ENCODE measurements at places on chromosomes 12 and 14. TPM values are rescaled to one million over a fixed set of nuclear protein-coding genes. Genes with fewer than 3 reads are reported as not detected.

DNA sequence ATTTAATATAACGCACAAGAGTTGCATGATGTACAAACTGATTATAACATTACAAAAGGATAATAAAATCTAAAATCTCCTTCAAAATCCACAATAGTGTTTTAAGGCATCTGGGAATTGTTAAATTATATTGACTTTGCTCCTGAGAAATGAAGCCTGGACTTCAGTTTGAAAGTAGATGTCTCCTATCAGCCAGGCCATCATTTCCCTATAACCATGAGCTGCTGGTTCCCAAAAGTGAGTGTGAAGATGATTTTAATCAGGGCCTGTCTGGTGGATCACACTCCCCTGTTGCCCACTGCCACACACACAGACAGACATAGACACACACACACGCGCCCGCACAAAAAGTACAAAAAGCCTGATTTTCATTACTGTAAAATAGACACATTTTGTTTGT is 480.7 kb downstream of the RPS29 start:
- no peak overlapping the region for H3K4me3 ChIP-seq
- no peaks in the 10 kb centered on the region for H3K4me1 ChIP-seq
- H3K36me3 ChIP-seq, result no peaks in the 10 kb centered on the region

DNA sequence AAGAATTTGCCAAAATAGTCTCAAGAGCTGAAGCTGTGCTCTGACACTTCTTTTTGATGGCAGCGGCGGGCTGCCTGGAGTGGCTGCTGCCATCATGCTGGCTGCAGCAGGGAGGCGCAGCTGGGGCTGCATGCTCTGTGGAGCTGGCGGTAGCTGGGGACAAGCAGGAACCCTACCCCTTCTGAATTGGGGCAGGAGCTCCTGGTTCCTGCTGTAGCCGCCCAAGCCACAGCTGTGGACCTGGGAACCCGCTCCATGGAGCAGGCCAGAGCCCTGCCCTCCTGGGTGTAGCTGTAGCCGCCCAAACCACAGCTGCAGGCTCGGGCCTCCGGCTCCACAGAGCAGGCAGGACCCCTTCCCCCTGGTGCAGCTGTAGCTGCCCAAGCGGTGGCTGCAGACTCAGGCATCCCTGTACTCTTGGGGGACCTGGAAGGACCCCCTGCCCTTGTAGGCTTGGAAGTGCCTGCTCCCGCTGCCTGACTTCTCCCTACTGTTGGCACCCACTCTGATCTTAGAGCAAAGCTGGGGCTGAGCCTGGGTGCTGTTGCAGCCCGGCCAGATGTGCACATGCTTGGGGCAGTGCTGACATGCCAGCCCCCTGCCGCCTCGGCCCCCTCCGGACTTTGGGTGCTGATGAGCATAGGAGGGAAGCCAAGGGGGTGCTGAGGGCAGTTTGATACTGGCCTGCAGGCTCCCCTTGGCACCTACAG is 33.3 kb downstream of the APAF1 start:
- no peak overlapping the region for H3K27ac ChIP-seq
- no peaks in the 10 kb centered on the region for H3K27me3 ChIP-seq
- no peak overlapping the region for H3K4me3 ChIP-seq
- no peaks in the 10 kb centered on the region for H3K4me1 ChIP-seq
- peaks cover 5% of the 10 kb centered on the region for H3K36me3 ChIP-seq

GRCh38 chr14:68512088-68512487 is 280.8 kb downstream of the ZFP36L1 start:
- no peaks in the 10 kb centered on the region for H3K27me3 ChIP-seq
- peaks cover 28% of the 10 kb centered on the region for H3K4me1 ChIP-seq
- no peaks in the 10 kb centered on the region for H3K36me3 ChIP-seq
- H3K27ac ChIP-seq, result no peak overlapping the region

- H3K4me1 ChIP-seq, result no peaks in the 10 kb centered on the region
- H3K4me3 ChIP-seq, result no peak overlapping the region
- H3K27me3 ChIP-seq, result no peaks in the 10 kb centered on the region
- no peaks in the 10 kb centered on the region for H3K36me3 ChIP-seq
Measured at GRCh38 chr12:100375038-100375735, 18.3 kb downstream of the SLC17A8 start.

DNA sequence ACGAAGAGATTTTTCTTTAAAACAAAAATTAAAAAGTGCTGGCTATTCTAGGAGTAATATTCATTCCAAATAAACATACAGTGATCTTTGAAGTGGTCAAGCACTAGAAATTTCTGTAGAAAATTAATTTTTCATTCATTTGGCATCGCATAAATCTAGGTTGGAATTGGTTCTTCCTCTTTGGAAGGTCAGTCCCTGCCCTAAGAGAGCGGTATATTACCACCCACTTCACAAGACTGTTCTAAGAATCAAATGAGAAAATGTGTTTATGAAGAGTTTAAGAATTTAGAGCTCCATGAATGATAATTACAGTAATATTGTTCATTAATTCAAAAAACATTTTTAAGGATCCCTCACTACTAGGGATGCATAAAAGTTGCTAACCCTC is 444 bp upstream of the GEMIN2 start:
- H3K36me3 ChIP-seq, result peaks cover 18% of the 10 kb centered on the region
- peak overlapping the region; percentile 17 for H3K27ac ChIP-seq
- DNase-seq, result no peak
- peaks cover 8% of the 10 kb centered on the region for H3K4me1 ChIP-seq
- H3K27me3 ChIP-seq, result no peaks in the 10 kb centered on the region

DNA sequence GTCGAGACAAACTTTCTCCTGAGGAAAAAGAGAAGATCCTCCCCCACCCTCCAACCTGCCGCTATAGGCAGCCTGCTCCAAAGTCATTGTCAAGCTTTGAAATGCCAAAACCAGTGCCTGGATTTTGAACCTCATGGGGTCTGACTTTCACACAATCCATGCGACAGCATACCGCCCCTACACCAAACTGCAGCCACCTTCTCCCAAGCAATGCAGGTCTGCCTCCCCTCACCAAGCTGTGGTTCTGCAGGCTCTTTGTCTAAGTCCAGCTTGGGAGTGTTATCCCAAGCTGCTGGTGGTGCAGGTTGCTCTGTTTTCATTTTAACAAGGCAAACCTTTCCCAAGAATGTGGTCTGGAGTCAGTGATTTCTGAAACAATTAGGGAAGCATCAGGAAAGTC is 12.4 kb downstream of the TBX5 start:
- H3K4me1 ChIP-seq, result no peaks in the 10 kb centered on the region
- DNase-seq, result no peak
- no peak overlapping the region for H3K27ac ChIP-seq
- H3K27me3 ChIP-seq, result no peaks in the 10 kb centered on the region

DNA sequence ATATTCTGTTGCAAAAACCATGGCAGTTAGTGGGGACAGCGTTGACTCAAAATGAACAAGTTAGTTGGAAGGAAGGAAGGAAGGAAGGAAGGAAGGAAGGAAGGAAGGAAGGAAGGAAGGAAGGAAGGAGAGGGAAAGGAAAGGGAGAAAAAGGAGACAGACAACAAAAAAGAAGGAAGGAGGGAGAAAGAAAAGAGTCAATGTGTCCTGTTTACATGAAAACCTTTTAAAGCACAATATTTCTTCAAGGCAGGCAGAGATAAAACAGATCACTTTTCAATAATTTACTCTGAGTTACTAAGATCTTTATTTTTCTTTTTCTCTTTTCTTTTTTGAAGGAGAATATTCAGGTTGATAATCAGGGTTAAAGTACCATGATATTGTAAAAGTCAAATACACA is 99.4 kb downstream of the CCER1 start:
- H3K4me3 ChIP-seq, result no peak overlapping the region
- peaks cover 5% of the 10 kb centered on the region for H3K36me3 ChIP-seq
- DNase-seq, result no peak
- H3K27me3 ChIP-seq, result no peaks in the 10 kb centered on the region
- H3K4me1 ChIP-seq, result peaks cover 24% of the 10 kb centered on the region

- H3K4me1 ChIP-seq, result no peaks in the 10 kb centered on the region
- H3K4me3 ChIP-seq, result no peak overlapping the region
- H3K27me3 ChIP-seq, result no peaks in the 10 kb centered on the region
- no peak for DNase-seq
- H3K36me3 ChIP-seq, result no peaks in the 10 kb centered on the region
Measured at GRCh38 chr12:9083793-9084192, 31.9 kb downstream of the A2M start.

- no peak overlapping the region for H3K4me3 ChIP-seq
- peaks cover 52% of the 10 kb centered on the region for H3K4me1 ChIP-seq
- H3K27ac ChIP-seq, result peak overlapping the region; percentile 90
Measured at GRCh38 chr14:35158951-35159653, 36.8 kb downstream of the PRORP start.

GRCh38 chr12:94318181-94318580 is 141.5 kb downstream of the CEP83 start:
- no peaks in the 10 kb centered on the region for H3K4me1 ChIP-seq
- H3K27me3 ChIP-seq, result no peaks in the 10 kb centered on the region
- H3K36me3 ChIP-seq, result no peaks in the 10 kb centered on the region
- DNase-seq, result no peak
- H3K27ac ChIP-seq, result no peak overlapping the region

GRCh38 chr14:75977582-75977943 is 4.2 kb downstream of the TGFB3 start:
- no peak overlapping the region for H3K27ac ChIP-seq
- DNase-seq, result no peak
- H3K36me3 ChIP-seq, result peaks cover 26% of the 10 kb centered on the region
- H3K27me3 ChIP-seq, result no peaks in the 10 kb centered on the region
- H3K4me3 ChIP-seq, result no peak overlapping the region

- no peaks in the 10 kb centered on the region for H3K36me3 ChIP-seq
- no peaks in the 10 kb centered on the region for H3K4me1 ChIP-seq
- no peak overlapping the region for H3K4me3 ChIP-seq
- DNase-seq, result no peak
- no peak overlapping the region for H3K27ac ChIP-seq
Measured at GRCh38 chr12:68478516-68479260, 132.0 kb upstream of the RAP1B start.

GRCh38 chr12:53977596-53978445 is 3.1 kb upstream of the HOTAIR start:
- peaks cover 8% of the 10 kb centered on the region for H3K36me3 ChIP-seq
- peaks cover 8% of the 10 kb centered on the region for H3K4me1 ChIP-seq
- H3K27ac ChIP-seq, result no peak overlapping the region
- H3K27me3 ChIP-seq, result peaks cover 76% of the 10 kb centered on the region
- H3K4me3 ChIP-seq, result peak overlapping the region; percentile 16
- DNase-seq, result no peak

DNA sequence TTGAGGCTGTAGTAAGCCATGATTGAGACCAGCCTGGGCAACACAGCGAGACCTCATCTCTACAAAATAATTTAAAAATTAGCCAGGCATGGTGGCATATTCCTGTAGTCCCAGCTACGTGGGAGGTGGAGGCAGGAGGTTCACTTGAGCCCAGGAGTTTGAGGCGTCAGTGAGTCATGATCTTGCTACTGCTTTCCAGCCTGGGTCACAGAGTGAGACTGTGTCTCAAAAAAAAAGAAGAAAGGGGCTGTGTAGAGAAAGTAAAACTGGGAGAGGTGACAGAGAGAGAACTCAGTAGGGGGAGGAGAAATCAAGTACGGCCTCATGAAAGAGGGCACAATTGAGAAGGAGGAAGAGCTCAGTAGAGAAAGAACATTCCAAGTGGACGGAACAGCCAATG is 12.4 kb downstream of the TECPR2 start:
- H3K36me3 ChIP-seq, result no peaks in the 10 kb centered on the region
- no peaks in the 10 kb centered on the region for H3K4me1 ChIP-seq

- H3K36me3 ChIP-seq, result no peaks in the 10 kb centered on the region
- H3K4me3 ChIP-seq, result no peak overlapping the region
- H3K27ac ChIP-seq, result no peak overlapping the region
- DNase-seq, result no peak
- no peaks in the 10 kb centered on the region for H3K4me1 ChIP-seq
Measured at GRCh38 chr14:58823312-58823711, 185.6 kb downstream of the DACT1 start.

- no peak for DNase-seq
- no peak overlapping the region for H3K4me3 ChIP-seq
- peaks cover 21% of the 10 kb centered on the region for H3K4me1 ChIP-seq
Measured at GRCh38 chr14:99323603-99324185, 51.7 kb upstream of the BCL11B start.

- H3K4me3 ChIP-seq, result no peak overlapping the region
- H3K36me3 ChIP-seq, result no peaks in the 10 kb centered on the region
Measured at GRCh38 chr12:88238406-88238805, 96.3 kb downstream of the TMTC3 start.

- no peaks in the 10 kb centered on the region for H3K36me3 ChIP-seq
- DNase-seq, result no peak
- H3K4me3 ChIP-seq, result no peak overlapping the region
- peaks cover 34% of the 10 kb centered on the region for H3K27me3 ChIP-seq
- H3K27ac ChIP-seq, result no peak overlapping the region
Measured at GRCh38 chr14:74962046-74962445, 6.6 kb upstream of the PGF start.

- H3K36me3 ChIP-seq, result no peaks in the 10 kb centered on the region
- no peaks in the 10 kb centered on the region for H3K4me1 ChIP-seq
- DNase-seq, result no peak
- no peaks in the 10 kb centered on the region for H3K27me3 ChIP-seq
- no peak overlapping the region for H3K4me3 ChIP-seq
- H3K27ac ChIP-seq, result no peak overlapping the region
Measured at GRCh38 chr12:69978020-69978419, 153.0 kb downstream of the MYRFL start.

DNA sequence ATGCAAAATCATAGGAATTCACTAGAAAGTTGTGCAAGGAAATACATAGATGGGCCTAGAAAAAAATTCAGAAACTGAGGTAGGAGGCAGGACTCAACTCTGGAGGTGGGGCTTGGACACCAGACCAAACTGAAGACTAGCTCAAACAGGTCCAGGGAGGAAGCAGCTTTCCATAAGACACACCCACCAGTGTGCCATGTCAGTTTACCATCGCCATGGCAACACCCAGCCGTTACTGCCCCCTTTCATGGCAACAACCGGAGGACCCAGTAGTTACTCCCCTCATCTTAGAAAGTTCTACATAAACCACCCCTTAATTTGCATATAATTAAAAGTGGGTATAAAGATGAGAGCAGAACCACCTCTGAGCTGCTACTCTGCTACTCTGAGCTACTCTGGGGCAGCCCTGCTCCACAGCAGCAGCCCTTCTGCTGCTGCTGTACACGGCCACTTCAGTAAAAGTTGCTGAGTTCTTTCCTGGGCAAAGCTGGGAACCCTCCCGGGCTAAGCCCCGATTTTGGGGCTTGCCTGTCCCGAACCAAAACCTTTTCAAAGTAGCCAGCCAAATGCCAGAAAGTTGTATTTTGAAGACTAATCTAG is 30.8 kb upstream of the NINJ2 start:
- no peak overlapping the region for H3K4me3 ChIP-seq
- peak; percentile 10 for DNase-seq
- H3K27ac ChIP-seq, result no peak overlapping the region
- no peaks in the 10 kb centered on the region for H3K36me3 ChIP-seq
- peaks cover 9% of the 10 kb centered on the region for H3K4me1 ChIP-seq

- H3K27me3 ChIP-seq, result no peaks in the 10 kb centered on the region
- peak overlapping the region; percentile 74 for H3K27ac ChIP-seq
- DNase-seq, result peak; percentile 9
Measured at GRCh38 chr14:28382444-28383190, 384.0 kb upstream of the FOXG1 start.

The IL22 gene
- not detected for total RNA-seq

The CMTM5 gene
- not detected for total RNA-seq

The LYSET gene
- total RNA-seq, result 22.7 TPM

The SETD3 gene
- total RNA-seq, result 52.6 TPM

The HHIPL1 gene
- not detected for total RNA-seq

The ASCL1 gene
- 0.15 TPM for total RNA-seq

The HCFC2 gene
- total RNA-seq, result 7.8 TPM

The PPP2R3C gene
- total RNA-seq, result 15.8 TPM

The AP5M1 gene
- total RNA-seq, result 34.2 TPM

The A2M gene
- total RNA-seq, result not detected
